ENCODE measurements at places on chromosomes 16 and 17. TPM values are rescaled to one million over a fixed set of nuclear protein-coding genes. Genes with fewer than 3 reads are reported as not detected.

The HLF gene
- total RNA-seq = 19.8 TPM

The IKZF3 gene
- 2.8 TPM for total RNA-seq

DNA sequence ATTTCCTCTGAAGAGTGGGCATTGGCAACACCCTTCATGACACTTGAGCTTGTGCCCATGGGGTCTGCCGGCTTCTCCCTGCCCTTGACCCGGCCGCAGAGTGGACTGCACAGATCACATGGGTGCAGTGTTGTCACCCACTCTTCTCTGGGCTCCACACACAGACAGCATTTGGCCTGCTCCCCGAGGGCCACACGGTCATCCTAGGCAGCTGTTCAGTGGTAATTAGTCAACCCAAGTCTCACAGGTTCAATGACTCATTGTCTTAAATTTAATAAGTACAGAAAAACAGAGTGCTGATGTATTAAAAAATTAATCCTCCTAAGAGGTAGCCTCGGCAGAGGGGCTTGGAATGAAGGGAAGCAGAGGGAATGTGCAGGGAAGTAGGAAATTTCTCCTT is 204.8 kb downstream of the MSI2 start:
- no peaks in the 10 kb centered on the region for H3K36me3 ChIP-seq
- DNase-seq = no peak
- peak overlapping the region; percentile 6 for H3K27ac ChIP-seq
- H3K4me3 ChIP-seq = no peak overlapping the region

GRCh38 chr17:67469208-67469980 is 92.3 kb downstream of the PITPNC1 start:
- H3K27me3 ChIP-seq = no peaks in the 10 kb centered on the region
- no peaks in the 10 kb centered on the region for H3K4me1 ChIP-seq
- H3K4me3 ChIP-seq = no peak overlapping the region
- H3K27ac ChIP-seq = no peak overlapping the region
- H3K36me3 ChIP-seq = no peaks in the 10 kb centered on the region
- no peak for DNase-seq

DNA sequence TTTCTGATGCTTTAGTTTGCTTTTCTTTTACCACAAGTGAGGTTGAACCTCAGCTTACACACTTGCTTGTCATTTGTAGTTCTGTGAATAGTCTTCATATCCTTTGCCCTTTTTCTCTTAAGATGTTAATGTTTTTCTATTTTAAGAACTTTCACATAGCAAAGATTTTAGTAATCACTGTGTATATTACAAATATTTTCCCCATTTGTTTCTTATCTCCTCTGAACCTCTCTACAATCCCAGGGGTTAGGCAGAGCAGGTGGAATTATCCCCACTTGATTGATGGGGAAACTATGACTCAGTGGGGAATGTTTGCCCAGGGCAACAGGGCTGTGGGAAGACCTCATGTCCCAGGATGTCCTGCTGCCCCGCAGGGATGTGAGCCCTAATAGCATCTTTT is 11.7 kb upstream of the MYH3 start:
- no peaks in the 10 kb centered on the region for H3K36me3 ChIP-seq
- peak; percentile 35 for DNase-seq
- H3K27me3 ChIP-seq = no peaks in the 10 kb centered on the region
- H3K4me1 ChIP-seq = no peaks in the 10 kb centered on the region
- no peak overlapping the region for H3K27ac ChIP-seq
